Naive thymus-derived CD8-positive, alpha-beta T cell (primary cell): ENCODE measurements at places on chromosomes 1 and 21. TPM values are rescaled to one million over a fixed set of nuclear protein-coding genes. Genes with fewer than 3 reads are reported as not detected.

Gene ANXA9
- total RNA-seq, result not detected

Gene CYP4Z1
- total RNA-seq, result not detected

Gene ATP1A4
- total RNA-seq, result not detected

Gene BCL2L15
- 3.3 TPM for total RNA-seq

Gene FCRLA
- total RNA-seq, result 6.4 TPM

Gene TMPRSS15
- not detected for total RNA-seq

Gene C1orf56
- 4.2 TPM for total RNA-seq

Gene NUDT17
- 6.1 TPM for total RNA-seq

Gene PTPN7
- 35.9 TPM for total RNA-seq
